ENCODE measurements at places on chromosomes 16 and 17. TPM values are rescaled to one million over a fixed set of nuclear protein-coding genes. Genes with fewer than 3 reads are reported as not detected.

NDE1 gene
- 141 TPM for total RNA-seq

DNA sequence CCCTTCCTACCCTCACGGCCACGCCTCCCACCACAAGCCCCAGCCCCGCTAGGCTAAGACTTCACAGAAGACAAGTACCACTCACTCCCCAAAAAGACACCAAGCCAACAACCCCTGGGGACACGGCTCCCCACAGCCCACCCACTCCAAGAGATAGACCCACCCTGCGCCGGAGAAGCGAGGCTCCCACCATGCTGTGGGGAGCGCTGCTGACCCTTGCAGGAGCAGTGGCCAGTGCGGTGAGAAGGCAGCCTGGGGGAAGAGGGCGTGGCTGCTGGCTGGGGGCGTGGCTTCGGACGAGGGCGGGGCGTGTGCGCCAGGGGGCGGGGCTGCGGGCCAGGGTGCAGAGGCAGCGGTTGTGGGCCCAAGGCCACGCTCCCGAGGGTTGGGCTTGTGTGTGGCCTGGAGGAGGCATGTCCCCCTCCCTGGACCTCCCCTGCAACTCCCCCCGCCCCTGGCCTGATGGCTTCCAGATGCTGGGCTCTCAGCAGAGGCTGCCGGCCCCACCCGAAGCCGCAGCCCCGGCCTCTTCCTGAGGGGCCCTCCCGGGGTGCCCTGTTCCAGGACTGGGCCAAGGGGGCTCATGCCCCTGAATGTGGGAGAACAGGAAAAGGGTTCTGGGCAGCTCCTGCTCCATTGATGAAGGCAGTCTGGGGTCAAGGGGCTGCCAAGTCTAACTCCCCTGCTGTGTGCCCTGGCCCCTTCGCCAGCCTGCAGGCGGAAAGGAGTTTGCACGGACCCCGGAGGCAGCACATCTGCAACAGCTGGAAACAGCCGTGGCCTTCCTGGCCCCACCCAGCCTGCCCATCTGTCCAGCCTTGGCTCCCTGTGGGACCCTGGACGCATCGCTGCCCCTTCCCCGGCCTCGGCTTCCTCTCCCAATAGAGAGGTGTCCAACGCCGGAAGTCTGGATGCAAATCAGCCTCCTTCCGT lies 9.1 kb downstream of the TFAP4 start:
- H3K4me3 ChIP-seq, result no peak overlapping the region
- peaks cover 14% of the 10 kb centered on the region for H3K36me3 ChIP-seq
- DNase-seq, result no peak
- H3K27ac ChIP-seq, result peak overlapping the region; percentile 71

- H3K4me1 ChIP-seq, result peaks cover 1% of the 10 kb centered on the region
- peaks cover 15% of the 10 kb centered on the region for H3K27me3 ChIP-seq
- H3K4me3 ChIP-seq, result no peak overlapping the region
- no peak for DNase-seq
- no peaks in the 10 kb centered on the region for H3K36me3 ChIP-seq
- H3K27ac ChIP-seq, result no peak overlapping the region
Measured at GRCh38 chr17:8658810-8659209, 28.3 kb upstream of the MYH10 start.

- no peak overlapping the region for H3K27ac ChIP-seq
- peak; percentile 62 for DNase-seq
- H3K36me3 ChIP-seq, result no peaks in the 10 kb centered on the region
- no peak overlapping the region for H3K4me3 ChIP-seq
- no peaks in the 10 kb centered on the region for H3K27me3 ChIP-seq
Measured at GRCh38 chr17:3683054-3683511, 12.9 kb downstream of the P2RX5 start.

GRCh38 chr17:50201276-50201854 lies at the start of gene COL1A1:
Gene COL1A1, minus strand, starts transcription at chr17:50201631. Its CDS starts 118 bp downstream, at chr17:50201513.
- peaks cover 63% of the 10 kb centered on the region for H3K27me3 ChIP-seq
- DNase-seq, result no peak
- H3K4me3 ChIP-seq, result peak within 1 kb of the TSS; percentile 81

DNA sequence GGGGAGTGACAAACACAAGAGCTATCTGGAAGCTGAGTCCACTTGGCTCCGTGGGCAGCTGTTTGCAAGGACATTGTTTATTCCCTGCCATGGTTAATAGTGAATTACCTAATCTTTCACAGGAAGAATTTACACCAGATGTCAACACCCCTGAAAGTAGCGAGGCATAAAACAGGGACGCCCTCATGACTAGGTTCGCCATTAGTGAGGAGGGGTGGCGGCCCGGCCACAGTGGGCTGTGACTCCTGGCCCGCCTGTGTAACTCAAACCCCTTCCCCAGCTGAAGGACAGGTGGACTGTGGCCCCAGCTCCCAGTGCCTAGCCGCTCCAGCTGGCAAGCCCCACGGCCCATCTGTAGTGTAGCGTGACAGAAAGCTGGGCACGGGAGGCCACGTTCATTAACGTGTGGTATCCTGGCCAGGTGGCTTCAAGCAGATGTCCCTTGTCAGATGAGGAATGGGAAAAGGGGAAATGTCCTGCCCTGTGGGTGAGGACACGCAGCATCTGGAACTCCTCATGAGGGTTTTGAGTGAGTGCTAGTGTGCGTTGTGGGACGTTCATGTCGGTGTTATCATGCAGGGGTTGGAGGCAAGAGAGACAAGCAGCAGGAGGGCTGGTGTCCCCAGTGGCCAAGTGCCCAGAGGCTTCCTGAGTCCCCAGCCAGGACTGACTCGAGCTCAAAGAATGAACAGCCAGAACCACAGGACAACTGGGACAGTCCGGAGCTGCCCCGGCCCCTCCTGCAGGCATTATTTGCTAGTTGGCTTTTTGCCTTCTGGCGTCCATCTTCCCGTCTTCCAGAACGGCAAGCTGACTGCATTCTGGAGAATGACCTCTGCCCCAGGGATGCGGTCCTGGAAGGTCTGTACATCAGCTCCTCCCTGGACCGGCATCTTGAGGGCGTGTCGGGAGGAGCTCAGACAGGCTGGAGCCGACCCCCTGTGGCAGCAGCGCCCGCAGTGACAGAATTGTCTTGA lies 19.2 kb downstream of the KDM8 start:
- no peak overlapping the region for H3K4me3 ChIP-seq
- H3K27me3 ChIP-seq, result no peaks in the 10 kb centered on the region
- H3K4me1 ChIP-seq, result peaks cover 10% of the 10 kb centered on the region
- peaks cover 9% of the 10 kb centered on the region for H3K36me3 ChIP-seq

DNA sequence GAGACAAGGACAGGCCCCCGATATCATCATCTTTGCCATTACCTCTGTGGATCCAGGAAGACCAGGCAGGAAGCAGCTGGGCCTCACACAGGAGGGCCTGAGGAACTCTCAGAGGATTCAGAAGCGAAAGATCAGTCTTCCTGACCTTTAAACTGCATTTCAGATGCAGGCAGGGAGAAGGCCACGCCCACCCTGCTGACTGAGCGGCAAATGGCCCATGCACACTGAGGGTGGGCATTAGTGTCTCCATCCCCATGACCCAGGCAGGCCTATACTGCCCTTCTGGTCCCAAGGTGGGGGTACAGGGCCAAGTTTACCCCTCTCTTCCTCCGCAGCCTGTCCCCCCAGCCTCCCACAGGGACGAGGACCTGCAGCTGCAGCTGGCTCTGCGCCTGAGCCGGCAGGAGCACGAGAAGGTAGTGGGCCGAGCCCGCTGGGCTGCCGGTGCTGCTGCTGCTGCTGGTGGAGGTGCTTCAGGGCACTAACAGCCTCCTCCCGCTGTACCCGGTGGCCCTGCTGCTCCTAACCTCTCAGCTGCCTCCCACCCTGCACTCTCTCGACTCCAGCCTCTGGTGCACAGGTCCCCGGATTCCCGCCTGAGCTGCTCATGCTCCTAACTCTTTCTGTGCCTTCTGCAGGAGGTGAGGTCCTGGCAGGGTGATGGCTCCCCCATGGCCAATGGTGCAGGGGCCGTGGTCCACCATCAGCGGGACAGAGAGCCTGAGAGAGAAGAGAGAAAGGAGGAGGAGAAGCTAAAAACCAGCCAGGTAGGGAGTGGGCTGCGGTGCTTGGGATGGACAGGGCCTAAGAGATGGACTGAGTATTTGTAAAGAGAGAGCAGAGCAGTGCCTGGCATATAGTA lies 6.2 kb downstream of the EPN3 start:
- DNase-seq, result no peak
- H3K4me3 ChIP-seq, result no peak overlapping the region
- no peaks in the 10 kb centered on the region for H3K36me3 ChIP-seq
- H3K27me3 ChIP-seq, result peaks cover 20% of the 10 kb centered on the region

- peaks cover 25% of the 10 kb centered on the region for H3K36me3 ChIP-seq
- H3K27ac ChIP-seq, result peak overlapping the region; percentile 94
- H3K27me3 ChIP-seq, result no peaks in the 10 kb centered on the region
- H3K4me1 ChIP-seq, result peaks cover 37% of the 10 kb centered on the region
- peak; percentile 66 for DNase-seq
Measured at GRCh38 chr16:11257131-11257938, 1.3 kb upstream of the SOCS1 start.

GRCh38 chr16:252366-253337 lies 18.0 kb downstream of the FAM234A start:
- no peaks in the 10 kb centered on the region for H3K27me3 ChIP-seq
- peak overlapping the region; percentile 87 for H3K4me3 ChIP-seq
- H3K27ac ChIP-seq, result peak overlapping the region; percentile 89
- DNase-seq, result no peak
- peaks cover 26% of the 10 kb centered on the region for H3K4me1 ChIP-seq

DNA sequence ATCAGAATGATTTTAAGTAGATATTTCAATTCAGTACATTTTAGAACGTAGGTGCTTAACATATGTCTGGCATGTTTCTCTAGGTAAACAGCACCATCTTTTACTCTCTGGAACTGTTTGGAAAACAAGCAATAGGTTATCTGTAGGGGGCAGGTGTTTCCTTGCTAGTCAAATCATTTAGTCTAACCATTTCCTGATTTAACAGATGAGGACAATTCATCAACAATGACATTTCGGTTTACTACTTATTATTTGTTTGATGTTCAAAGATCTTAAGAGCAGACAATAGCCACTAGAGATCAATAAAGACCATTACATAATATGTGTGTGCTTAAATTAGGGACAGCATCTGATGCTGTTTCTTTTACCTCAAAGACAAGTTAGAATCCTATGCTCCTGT lies 173.1 kb downstream of the CEP112 start:
- DNase-seq, result no peak
- no peak overlapping the region for H3K27ac ChIP-seq
- no peak overlapping the region for H3K4me3 ChIP-seq
- no peaks in the 10 kb centered on the region for H3K36me3 ChIP-seq
- H3K4me1 ChIP-seq, result no peaks in the 10 kb centered on the region

GRCh38 chr16:62225675-62226074 lies 189.4 kb upstream of the CDH8 start:
- H3K27ac ChIP-seq, result no peak overlapping the region
- H3K27me3 ChIP-seq, result no peaks in the 10 kb centered on the region
- DNase-seq, result no peak
- no peaks in the 10 kb centered on the region for H3K4me1 ChIP-seq
- H3K4me3 ChIP-seq, result no peak overlapping the region
- H3K36me3 ChIP-seq, result no peaks in the 10 kb centered on the region

GRCh38 chr16:79651363-79651762 lies 50.8 kb upstream of the MAF start:
- H3K4me3 ChIP-seq, result no peak overlapping the region
- H3K4me1 ChIP-seq, result no peaks in the 10 kb centered on the region
- no peak for DNase-seq
- H3K27me3 ChIP-seq, result peaks cover 5% of the 10 kb centered on the region
- H3K27ac ChIP-seq, result no peak overlapping the region
- no peaks in the 10 kb centered on the region for H3K36me3 ChIP-seq

Measured in activated naive CD8-positive, alpha-beta T cell treated with anti-CD3 and anti-CD28 coated beads, Interleukin-2, amount 10 ng/mL, durations not matched to agents 7 days and 5 days (primary cell).